Fibroblast of mammary gland (primary cell): ENCODE measurements at places on chromosomes 1 and 21.

- DNase-seq = no peak
Measured at GRCh38 chr1:79885101-79885500, 878.6 kb upstream of the ADGRL4 start.

- peak; percentile 56 for DNase-seq
Measured at GRCh38 chr1:117312453-117313138, 54.7 kb upstream of the MAN1A2 start.

- peak; percentile 91 for DNase-seq
Measured at GRCh38 chr1:147273409-147274336, 31.2 kb downstream of the CHD1L start.

DNA sequence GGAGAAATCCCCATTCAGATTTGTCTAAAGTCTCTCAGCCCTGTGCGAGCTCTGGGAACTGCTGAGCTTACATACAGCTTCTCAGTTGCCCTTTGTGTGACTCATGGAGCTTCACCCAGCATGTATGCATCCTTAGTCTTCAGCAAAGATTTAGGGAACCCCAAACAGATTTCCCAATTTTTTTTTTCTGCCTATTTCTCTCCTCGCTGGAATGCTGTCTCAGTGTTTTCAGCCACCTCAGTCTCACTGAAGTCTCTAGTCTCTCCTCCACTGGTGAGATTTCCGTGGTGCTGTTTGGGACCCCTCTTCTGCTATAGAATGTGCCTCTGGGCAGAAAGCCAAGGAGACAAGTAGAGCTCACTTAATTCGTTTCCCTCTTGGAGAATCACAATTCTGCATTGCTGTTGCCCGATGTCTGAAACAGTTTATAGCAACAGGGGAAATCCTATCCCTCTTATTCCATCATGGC, 28.1 kb upstream of the TXLNA start:
- DNase-seq = peak; percentile 79

DNA sequence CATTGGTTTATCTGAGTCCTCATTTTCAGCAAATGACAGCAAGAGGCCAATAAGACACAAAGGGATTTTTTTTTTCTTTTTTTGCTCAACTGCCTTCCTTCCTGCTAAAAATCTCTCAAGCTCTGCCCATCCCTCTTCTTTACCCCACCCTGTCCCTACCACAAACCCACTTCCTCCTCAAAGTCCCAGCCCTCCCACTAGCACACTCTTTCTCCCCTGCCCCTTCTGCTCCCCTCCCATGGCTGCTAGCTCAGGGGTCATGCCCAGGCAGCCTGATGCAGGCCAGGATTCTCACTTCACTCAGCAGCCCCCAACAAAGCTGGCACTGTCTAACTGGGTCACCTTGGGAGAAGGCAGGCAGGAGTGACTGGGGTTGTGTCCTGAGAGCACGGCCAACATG, 28.8 kb upstream of the PPP2R5A start:
- DNase-seq = no peak

DNA sequence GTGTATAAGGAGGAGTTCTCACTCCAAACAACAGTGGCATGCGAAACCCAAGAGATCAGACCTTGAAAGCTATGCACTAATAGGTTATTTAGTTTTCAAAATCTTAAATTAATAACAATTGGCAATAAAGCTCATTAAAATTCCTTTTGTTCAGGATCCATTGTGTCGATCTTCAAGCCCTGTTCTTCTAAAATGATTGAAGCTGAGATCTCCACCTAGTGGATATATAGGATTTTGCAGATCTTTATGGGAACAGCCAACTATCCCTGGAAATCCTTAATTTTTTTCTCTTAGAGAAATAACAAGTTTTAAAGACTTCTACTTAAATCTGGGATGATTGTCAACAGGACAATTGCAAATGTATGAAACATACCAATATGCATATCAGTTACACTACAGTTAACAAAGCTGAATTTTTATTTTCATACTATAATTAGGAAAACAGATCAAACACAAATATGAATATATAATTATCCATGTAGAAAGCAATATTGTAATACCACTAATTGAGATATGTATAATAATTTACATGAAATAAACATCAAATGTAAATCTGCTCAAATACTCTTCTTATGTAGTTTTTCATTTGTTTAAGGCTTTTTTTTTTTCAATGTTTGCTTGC, 43.3 kb downstream of the LRRC53 start:
- peak; percentile 54 for DNase-seq

DNA sequence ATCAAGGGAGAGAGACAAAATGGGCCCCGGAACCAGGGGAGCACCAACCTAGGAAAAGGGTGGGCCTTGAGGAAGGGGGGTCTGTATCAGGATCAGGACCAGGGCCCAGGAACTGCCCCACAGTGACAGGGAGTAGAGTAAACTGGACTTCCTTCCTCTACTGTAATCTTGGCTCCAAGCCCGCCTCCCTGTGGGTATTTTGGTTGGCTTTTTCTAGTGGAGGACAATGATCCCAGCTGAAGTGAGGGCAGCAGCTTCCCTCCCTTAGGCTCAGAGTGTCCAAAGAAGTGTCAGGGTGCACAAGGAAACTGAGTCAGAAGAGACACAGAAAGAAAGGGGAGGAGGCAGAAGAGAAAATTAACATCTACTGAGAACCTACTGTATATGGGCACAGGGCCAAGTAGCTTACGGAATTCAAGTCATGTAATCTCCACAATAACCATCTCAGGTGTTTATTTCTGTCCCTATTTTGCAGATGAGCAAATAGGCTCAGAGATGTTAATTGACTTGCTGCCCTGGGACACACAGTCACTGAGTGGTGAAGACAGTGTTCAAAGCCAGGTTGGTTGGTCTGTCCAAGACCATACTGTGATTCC, 4.8 kb downstream of the UBQLN4 start:
- DNase-seq = no peak

GRCh38 chr1:25727635-25728286, 72.2 kb upstream of the SELENON start:
- DNase-seq = no peak

DNA sequence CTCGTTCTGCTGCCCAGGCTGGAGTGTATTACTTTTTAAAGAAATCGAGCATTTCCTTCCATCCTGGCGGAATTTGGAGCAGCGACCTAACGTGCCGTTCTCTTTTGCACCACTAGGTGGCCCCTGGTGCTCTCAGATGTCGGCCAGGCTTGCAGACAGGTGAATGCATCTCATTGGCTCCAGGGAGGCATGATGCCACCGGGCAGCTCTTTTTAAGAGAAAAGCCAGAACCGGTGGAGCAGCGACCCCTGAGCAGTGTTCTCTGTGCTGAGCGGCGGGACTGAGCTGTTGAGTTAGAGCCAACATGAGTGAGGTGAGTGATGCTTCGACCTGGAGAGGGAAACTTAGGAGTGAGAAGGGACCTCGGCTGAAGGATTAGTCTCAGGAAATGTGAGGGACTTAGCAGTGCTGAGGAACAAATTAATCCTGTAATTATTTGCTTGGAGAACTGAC, at the start of gene PCP4:
TSS of gene PCP4 (plus strand) at position 241 of the 453 bp plus-strand sequence. CDS start at position 305, 64 bp downstream.
- peak; percentile 20 for DNase-seq

- no peak for DNase-seq
Measured at GRCh38 chr1:14739082-14739832, 140.8 kb downstream of the KAZN start.

- DNase-seq = no peak
Measured at GRCh38 chr1:185271921-185272320, 45.1 kb downstream of the IVNS1ABP start.

DNA sequence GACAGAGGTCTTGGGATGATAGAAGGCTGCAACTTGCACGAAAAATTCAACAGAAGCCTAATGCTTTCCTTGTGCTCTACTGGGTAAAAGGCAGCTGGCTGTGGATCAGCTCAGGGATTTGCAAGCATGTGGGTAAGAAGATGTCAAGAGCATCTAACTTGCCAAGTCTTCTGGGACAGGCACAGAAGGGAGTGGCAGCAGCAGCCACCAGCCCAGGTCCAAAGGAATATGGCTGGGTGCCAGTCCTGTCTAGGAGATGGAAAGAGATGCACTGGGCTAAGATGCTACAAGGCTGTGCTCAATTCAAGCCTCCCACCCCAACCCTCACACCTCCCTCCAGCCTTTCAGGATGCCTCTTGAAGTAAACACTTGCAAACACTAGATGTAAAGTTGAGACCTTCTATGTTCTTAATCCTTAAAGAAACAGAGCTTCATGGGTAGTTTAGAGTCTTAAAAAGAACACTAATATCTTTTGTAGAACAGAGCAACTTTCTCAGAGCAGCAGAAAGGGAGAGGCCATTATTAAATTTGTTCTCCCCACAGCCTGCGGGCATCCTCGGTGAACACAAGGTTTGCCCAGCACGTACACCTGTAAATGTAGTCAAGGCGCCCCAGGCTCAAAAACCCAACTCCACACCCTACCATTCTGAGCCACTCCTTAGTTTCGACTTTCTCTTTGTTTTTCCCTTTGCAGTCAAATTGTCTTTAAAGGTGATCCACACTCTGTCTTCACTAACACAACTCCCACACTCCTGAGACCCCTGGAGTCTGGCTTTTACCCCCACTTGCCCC, 64.6 kb upstream of the BCAR3 start:
- DNase-seq = no peak

GRCh38 chr1:236938760-236939159, 65.5 kb downstream of the MT1HL1 start:
- DNase-seq = no peak

DNA sequence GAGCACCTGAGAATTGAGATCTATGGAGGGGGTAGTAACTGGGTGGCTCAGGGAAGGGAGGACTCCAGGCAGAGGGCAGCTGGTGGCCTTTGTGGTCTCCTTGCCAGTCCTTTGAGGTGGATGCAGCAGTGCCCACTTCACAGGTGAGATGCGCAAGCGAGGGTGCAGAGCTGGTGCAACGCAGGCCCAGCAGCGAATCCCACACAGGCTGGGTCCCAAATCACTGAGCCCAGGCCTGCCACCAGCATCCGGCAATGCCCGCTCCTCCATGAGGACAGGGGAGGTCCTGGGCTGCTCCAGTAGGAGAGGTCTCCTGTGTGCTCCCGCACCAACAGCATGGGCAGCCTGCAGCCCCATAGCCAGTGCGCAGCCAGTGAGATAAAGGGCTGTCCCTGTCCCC, 318.0 kb downstream of the PCP4 start:
- no peak for DNase-seq

GRCh38 chr1:116466810-116467557, 93.9 kb downstream of the ATP1A1 start:
- no peak for DNase-seq

- DNase-seq = no peak
Measured at GRCh38 chr1:26574018-26574417, 44.5 kb downstream of the RPS6KA1 start.

DNA sequence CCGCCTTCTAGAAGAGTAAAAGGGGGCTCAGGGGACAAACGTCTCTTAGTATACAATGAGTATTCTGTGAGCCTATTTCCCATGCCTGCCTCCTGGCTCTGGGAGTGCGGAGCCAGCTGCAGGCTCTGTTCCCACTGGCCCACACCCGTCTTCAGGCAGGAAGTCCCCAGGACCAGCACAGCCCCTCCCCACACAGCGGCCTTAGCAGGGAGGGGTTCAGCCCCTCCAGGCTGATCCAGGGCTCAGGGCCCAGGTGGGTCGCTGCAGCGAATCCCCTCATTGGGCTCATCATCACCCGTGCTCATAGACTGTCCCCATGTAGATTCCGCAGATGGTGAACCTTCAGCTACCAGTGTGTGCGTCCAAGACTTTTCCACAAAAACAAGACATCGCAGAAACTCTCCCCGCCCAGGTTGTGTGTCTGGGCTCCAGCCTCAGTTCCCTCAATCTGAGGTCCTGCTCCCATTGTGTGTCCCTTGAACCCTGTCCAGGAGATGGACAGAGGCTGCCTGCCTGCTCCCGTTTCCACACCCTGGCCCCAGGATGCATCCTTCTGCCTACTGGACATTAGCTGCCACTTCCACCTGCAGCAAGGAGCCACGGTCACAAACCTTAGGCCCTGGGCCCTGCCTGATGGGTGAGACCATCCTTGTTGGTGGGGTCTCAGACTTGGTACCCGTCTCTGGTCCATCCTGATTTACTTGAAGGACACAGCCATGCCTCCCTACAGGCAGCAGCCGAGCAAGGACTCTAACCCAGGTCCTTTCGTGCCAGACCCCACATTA, 39.4 kb downstream of the NENF start:
- DNase-seq = no peak

GRCh38 chr1:237098541-237098940, 56.6 kb downstream of the RYR2 start:
- DNase-seq = no peak

- DNase-seq = no peak
Measured at GRCh38 chr1:76919085-76919484, 51.8 kb downstream of the ST6GALNAC5 start.

DNA sequence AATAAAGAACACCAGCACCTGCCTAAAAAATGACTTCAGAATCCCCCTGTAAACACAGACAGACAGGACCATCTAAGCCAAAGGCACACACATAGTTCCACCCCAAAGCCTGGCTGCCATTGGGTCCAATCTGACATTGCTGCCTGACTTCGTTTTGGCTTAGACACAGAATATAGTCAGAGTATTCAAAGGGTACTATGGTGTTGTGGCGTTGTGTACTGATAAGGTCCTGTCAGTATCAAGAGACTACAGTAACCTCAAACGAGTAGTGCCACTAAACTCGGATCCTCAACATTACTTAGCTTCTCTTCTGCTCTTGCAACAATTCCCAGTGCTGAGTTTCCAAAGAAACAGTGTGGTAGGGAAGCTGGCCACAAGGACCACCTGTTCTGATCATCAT, 169.3 kb upstream of the NR5A2 start:
- DNase-seq = no peak

DNA sequence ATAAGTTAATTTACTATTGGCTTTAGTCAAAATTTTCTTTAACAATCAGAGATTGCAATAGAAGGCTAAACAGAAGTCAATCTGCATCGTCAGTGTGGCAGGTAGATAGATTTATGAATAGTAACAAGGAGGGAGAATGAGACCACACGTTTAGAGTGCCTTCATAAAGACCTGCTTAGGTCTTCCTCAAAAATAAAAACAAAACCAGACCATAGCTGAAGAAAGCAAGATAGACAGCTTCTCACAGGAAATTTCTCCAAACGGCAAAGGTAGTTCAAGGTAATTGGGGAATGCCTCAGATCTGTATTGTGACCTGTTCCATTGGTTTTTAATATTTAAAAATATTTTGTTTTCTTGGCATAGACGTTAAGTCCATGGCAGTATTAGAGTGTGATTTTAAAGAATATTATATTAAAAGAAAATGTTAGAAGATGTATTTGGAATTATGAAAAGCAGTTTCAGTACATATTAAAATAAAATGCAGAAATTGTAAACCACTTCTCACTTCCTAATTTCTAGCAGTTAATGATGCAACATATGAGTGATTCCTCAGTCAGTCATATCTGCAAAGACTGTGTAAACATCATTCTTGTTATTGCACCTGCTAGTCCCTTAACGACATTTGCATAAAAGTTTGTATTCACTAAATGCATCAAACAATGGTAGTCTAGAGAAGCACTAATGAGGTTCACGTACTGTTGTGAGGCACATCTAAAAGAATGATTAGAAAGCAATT, 278.0 kb downstream of the HLX start:
- DNase-seq = no peak

DNA sequence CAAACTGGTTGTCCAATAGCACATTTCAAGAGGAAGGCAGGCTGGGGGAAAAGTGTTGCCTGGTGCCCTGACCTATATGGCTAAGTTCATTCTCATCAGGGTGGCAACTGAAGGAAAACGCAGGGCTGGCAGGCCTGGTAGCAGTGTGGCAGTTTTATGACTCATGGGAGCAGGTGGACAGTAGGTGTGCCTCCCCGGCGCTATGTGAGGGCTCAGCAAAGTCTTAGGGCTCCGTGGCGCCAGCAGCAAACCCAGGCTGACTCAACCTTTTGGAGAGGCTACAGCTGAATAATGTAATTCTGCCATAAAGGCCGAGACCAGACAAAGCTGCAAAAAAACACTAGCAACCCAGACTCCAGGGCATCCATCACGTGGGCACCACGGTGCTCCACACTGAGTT, 23.6 kb downstream of the GADD45A start:
- no peak for DNase-seq
